ENCODE measurements at places on chromosomes 6 and 20. TPM values are rescaled to one million over a fixed set of nuclear protein-coding genes. Genes with fewer than 3 reads are reported as not detected.
A peak's percentile ranks its signal among the peaks of the same experiment; 100 is the strongest.

NXT1 gene
- polyA plus RNA-seq: 23.8 TPM

ADGRF5 gene
- 34.8 TPM for polyA plus RNA-seq

TMEM14A gene
- polyA plus RNA-seq: 56.0 TPM

ROMO1 gene
- 51.3 TPM for polyA plus RNA-seq

HLA-DQA1 gene
- polyA plus RNA-seq: 6.7 TPM

ZSCAN12 gene
- 15.2 TPM for polyA plus RNA-seq

DNA sequence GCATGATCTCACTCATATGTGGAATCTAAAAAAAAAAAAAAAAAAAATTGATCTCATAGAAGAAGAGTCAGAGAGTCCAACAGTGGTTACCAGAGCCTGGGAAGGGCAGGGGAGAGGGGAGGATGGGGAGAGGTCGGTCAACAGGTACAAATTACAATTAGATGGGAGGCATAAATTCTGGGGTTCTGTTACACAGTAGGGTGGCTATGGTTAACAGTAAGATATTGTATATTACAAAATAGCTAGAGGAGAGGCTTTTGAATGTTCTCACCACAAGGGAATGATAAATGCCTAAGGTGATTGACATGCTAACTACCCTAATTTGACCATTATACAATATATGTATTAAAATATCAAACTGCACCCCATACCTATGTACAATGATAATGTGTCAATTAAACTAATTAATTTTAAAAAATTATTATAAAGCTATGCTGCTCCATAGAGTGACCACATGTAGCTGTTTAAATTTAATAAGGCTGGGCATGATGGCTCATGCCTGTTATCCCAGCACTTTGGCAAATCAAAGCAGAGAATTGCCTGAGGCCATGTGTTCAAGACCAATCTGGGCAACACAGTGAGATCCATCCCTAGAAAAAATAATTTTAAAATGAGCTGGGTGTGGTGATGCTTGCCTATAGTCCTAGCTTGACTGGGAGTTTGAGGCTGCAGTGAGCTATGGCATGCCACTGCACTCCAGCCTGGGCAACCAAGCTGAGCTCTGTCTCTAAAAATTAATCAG, 70.9 kb downstream of the SNX5 start:
- no peak for DNase-seq

DNA sequence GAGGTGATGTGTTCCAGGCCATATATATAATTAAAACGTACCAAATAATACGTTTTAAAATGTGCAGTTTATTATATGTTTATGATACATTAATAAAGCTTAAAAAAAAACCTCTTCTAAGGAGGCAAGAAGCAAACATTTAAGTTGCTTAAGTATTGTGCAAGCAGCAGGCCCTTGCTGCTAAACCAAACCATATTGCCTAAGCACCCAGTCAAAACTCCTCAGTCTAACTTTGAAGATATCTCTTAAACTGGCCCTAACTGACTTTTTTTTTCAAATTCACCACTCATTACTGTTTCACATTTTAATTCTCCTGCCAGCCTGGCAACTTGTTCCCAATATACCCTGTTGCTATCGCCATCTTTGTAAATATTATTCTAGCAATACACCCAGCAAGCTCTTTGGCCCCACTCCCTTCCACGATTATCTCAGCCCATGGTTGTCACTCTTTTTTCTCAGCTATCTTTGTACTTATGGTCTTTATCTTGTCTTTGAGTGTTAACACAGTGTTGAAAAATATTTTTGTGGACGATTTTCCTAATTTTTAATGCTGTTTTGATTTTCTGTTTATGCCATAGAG, 60.9 kb downstream of the C6orf58 start:
- DNase-seq: no peak

GRCh38 chr20:1906361-1907051, 11.3 kb downstream of the SIRPA start:
- DNase-seq: no peak

GRCh38 chr20:23305098-23305497, 45.5 kb upstream of the NXT1 start:
- no peak for DNase-seq

DNA sequence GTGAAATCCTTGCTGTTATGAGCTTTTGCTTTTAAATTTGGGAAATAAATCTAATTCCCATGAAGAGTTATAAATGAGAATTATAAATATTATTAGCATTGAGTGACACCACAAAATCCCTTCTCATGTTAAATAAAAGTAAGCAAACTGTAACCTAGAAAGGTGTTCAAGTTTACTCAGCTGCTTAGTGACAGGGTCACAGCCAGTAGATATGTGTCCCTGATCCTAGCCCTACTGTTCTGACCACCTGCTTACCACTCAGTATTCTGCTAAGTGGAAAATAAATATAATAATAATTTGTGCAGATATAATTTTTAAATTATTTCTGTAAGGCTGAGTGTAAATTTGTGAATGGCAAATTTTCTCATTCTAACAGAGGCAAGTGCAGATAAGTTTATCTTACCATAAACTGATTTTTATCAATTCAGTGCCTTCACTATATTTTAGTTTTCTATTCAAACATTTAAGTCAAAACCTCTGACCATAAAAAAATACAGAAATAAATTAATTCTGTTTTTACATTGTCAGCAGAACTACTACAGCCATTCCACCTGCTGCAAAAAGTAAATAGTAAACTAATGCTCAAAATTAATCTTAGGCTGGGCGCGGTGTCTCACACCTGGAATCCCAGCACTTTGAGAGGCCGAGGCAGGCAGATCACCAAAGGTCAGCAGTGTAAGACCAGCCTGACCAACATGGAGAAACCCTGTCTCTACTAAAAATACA, 118.2 kb downstream of the TENT5A start:
- DNase-seq: no peak

DNA sequence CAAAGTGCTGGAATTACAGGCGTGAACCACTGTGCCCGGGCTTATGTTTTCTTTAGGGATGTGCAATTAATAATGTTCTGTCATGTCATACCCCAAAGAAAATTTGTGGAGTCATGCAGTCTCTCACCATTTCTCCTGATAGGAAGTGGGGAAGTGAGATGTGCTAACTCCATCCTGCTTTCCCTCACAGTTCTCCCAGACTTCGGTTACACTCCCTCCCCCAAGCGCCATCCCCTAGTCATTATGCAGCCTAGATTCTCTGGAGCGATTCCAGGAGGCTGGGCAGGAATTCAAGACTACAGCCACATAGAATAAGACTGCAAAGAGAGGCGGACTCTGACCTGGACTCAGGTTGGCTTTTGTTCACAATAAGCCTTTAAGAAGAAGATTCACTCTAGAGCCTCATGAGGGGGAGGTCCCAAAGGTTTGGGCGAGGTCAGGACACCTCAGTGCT, 271.4 kb downstream of the ALDH8A1 start:
- peak; percentile 35 for DNase-seq

DNA sequence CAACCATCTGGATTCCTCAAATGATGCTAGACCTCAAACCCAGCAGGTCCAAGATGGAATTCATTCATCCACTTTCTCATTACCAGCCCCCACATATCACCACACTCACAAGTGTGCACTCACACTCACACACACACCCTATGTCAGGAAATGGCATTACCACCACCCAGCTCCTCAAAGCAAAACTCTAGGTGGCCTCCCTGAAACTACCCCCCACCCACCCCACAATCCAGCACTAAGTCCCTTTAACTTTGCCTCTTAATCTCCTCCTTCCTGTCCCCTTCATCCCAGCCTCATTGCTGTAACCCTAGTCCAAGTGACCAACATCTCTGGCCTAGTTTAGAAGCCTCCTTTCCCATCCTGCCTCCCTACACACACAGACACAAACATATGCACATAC, 109.4 kb downstream of the TNFAIP3 start:
- no peak for DNase-seq

DNA sequence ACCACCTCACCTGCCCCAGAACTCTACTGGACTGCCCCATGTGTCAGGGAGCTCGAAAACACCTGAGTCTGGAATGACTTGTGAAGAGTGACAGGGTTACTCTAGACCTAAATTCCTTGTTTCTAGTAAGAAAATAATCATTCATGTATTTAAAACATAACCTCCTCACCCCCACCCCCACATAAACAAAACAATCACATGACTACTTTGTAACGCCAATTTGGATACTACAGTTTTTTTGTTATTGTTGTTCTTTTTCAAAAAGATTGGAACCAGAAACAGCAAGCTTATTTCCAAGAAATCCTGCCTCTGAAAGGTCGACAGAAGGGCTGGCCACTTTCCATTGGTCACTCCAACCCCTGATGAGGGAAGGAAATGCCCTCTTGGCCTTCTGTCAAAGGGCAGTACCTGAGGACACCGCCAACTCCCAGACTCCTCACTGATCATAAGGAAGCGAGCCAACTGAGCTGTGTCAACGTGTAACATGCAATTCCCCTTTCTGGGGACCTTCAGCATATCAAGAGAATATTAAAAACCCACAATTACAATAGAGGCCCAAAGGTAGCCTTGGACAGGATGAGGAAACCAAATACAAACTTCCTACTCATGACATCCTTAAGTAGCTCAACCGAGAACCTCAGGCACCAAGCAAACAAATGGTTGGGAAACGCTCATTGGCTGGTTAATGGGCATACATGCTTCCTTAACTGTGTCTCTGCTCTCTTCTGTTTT, 2.6 kb downstream of the MCUR1 start:
- no peak for DNase-seq

DNA sequence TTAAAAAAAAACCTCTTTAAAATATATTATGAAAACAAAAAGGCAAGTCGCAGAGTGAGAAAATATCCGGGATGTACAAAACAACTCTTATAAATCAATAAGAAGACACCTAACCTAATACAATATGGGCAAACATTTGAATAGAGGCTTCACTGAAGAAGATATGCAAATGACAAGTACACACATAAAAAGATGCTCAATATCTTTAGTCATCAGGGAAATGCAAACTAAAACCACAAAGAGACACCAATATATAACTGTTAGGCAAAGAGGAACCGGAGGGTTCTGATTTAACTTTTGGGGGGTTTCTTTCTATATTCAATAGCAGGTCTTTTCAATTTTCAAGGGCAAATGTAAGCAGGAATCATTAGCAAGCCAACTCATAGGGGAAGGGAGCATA, 480.7 kb upstream of the SPTLC3 start:
- DNase-seq: no peak

DNA sequence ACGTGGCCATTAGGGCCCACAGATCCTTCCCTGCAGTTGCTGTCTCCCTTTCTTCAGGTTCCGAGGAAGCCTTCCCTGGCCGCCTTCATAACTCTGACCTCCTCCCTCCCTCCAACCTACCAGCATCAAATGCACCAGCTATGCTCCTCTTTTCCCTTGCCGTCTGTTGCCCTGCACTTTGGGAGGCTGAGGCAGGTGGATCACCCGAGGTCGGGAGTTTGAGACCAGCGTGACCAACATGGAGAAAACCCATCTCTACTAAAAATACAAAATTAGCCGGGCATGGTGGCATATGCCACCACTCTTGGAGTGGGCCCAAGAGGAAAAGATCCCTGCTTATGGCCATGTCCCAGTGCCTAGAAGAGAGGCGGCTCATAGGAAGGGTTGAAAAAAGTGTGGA, 31.8 kb downstream of the RNASET2 start:
- DNase-seq: no peak

- DNase-seq: no peak
Measured at GRCh38 chr20:35008411-35009342, 53.0 kb downstream of the MYH7B start.

GRCh38 chr6:147689398-147689797, 180.9 kb downstream of the SAMD5 start:
- no peak for DNase-seq

DNA sequence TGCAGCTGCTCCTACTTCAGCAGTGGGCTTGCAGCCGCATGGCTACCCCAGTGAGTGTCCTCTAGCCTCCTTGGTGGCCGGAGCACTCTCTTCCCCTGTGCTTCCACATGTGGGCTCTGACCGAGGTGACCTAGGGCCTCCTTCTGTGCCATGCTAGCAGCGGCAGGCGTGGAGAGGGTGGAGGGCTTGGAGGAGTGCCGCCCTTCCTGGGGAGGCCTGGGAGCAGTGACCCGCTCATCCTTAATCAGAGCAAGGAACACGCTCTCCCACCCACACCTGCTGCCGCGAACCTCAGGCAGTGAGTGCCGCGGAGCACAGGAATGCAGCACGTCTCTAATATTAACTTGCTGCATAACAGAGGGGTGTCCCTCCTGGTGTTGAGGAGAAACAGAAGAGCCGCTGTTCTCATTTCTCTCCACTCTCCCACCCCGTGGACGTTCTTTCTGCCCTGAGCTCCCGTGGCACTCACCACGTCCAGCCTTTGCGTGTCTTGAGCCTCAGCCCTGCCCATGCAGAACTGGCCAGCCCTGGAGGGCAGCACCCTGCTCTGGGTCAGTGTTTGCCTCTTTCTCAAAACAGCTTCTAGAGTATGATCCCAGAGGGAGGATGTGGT, 31.9 kb downstream of the DUSP22 start:
- no peak for DNase-seq

- no peak for DNase-seq
Measured at GRCh38 chr6:28078050-28078449, 2.3 kb upstream of the ZNF165 start.

Measured in right renal pelvis (tissue), 4 donors.